Ammon's horn (tissue), 1 donor: ENCODE measurements at places on chromosomes 12 and 14.

DNA sequence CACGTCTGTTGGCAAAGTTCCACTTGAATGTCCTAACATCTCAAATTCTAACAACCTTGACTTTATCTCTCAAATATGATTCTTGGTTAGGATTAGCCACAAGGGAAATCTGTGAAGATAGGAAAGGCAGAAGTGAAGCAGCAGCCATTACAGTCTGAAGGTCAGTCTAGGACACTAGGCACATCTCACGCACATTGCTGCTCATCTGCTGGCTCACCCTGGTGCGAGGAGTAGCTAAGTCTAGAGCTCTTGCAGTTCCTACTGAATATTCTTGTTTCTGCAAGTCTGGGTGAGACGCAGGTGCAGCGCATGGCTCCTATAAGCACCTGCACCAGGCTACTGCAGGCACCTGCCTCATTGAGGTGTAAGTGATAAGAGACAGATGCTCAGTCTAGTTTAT lies 6.4 kb upstream of the SLC25A3 start:
- no peak for DNase-seq

GRCh38 chr12:130589540-130590317 lies 126.4 kb downstream of the RIMBP2 start:
- no peak for DNase-seq

DNA sequence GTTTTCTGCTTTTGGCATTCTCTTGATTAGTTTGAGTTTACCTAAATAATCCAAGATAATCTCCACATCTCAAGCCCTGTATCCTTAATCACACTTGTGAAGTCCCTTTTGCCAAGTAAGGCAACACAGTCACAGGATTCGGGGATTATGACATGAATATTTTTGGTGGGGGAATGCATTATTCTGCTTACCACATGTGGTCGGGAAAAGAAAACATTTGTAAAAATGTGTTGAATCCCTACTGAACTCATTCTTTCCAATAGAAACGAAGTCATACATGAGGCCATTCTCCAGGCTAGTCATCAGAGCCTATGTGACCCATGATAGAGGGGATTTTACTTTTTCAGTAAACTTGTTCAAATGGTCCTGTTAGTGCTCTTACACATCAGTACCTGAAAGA lies 58.5 kb upstream of the PRICKLE1 start:
- DNase-seq: no peak

DNA sequence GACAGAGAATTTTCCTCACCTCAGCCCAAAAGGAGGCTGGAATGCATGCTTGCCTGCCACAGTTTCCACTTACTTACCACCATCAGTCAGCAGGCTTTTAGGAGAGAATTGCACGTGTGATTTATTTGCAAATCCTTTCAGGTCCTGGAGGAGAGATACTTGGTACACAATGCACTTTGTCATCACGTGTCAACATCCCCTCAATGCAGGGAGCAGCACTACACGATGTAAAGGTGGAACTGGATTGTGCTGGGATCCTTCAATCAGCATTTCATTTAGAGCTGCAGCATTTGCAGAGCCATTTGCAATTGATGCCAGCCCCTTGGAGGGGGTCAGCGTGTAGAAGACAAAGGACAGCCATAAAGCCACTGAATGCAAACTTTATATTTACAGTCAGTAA lies 218.1 kb downstream of the GLT1D1 start:
- DNase-seq: no peak

- peak; percentile 56 for DNase-seq
Measured at GRCh38 chr12:10368206-10369171, 21.4 kb downstream of the KLRK1 start.

- DNase-seq: no peak
Measured at GRCh38 chr12:104435175-104435574, 21.6 kb upstream of the CHST11 start.

DNA sequence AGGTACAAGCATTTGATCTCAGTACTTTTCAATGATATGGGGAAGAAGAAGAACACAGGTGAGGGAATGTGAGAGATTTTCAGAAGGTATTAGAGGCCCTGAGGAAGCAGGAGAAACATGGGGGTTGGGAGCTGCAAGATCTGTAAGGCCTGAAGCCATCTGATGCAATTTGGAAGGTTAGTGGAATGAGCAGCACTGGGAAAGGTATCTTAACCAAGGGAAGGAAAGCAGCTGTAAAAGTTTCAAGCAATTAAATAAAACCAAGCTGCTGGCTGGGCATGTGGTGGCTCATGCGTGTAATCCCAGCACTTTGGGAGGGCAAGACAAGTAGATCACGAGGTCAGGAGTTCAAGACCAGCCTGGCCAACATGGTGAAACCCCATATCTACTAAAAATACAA lies 104.4 kb upstream of the PARP11 start:
- no peak for DNase-seq

DNA sequence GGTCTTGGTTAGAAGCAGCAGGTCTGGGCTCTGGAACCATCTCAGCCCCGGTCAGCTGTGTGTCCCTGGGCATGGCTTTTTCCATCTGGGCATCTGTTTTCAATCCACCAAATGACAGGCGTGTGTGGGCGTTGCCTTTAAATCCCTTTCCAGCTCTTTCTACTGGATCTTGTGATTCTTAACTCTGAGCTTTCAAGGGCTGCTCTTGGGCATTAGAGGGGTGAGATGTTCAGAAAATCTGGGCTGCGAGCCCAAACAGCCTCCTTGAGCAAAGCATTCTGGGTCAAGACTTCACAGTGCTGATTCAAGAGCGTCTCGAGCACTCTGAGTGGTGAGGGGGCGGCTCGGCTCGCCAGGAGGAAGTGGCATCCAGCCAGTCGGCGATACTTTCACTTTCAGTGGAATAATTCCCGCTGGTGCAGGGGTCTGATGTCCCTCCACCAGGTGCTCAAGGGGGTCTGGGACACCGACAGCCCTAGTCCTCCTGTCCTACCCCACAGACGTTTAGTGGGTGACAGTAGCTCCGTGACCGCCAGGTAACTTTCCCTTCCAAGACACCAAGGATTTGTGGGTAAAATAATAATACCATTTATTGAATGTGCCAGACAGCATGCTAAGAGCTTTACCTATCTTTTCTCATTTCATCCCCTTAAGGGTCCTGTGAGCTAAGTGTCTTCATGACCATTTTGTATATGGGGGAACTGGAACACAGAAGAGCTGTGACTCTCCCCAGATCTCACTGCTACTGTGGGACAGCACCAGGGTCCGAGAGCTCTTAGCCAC lies 114.0 kb downstream of the PLXNC1 start:
- DNase-seq: peak; percentile 86

- DNase-seq: no peak
Measured at GRCh38 chr14:94098326-94098992, 12.1 kb upstream of the IFI27 start.

- no peak for DNase-seq
Measured at GRCh38 chr14:77892381-77892871, 92.5 kb downstream of the ADCK1 start.
